ENCODE measurements at places on chromosomes 11 and 22.

- no peak for DNase-seq
These were observed 21.4 kb upstream of the ACER3 start for GRCh38 chr11:76839311-76839710.

DNA sequence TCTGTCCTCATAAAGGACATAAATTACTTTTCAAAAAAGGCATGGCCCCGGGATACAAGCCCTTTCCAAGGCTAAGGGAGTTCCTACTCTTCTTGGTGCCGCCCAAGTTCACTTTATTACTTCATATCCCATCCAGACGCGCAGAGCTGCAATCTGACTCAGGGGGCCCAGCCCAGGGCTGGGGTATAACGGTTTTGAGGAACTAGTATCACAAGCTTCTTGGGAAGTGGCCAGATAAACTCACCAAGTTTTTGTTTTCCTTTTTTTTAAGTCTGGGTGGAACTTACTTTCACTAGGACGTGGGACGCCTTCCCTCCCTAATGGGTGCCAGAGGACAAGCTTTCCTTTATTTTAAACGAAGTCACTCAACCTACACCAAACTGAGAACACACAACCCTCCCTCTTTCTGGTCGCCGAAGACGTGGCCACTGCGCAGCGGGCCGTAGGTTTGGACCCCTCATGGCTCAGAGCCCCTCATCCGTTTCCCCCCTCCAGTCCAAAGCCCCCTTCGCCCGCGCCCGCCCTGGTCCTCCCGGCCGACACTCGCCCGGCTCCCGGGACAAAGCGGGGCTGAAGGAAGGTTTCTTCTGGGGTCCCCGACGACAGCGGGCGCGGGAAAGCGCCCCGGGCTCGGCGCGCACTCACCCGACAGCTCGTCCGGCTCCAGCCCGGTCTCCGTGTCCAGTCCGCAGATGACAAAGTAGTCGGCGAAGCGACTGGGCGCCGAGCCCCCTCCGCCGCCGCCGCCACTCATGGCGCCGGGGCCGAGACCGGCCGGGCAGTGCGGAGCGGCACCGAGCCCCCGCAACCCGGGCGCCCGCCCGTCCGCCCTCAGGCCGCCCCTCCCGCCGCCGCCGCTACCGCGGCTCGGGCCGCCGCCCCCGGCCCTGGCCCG lies 587 bp downstream of the DENND5A start:
- DNase-seq = no peak

- DNase-seq = no peak
These were observed 1441.8 kb downstream of the TBC1D22A start for GRCh38 chr22:48204296-48204695.

- DNase-seq = no peak
These were observed 28.4 kb upstream of the BMAL1 start for GRCh38 chr11:13249177-13249576.

DNA sequence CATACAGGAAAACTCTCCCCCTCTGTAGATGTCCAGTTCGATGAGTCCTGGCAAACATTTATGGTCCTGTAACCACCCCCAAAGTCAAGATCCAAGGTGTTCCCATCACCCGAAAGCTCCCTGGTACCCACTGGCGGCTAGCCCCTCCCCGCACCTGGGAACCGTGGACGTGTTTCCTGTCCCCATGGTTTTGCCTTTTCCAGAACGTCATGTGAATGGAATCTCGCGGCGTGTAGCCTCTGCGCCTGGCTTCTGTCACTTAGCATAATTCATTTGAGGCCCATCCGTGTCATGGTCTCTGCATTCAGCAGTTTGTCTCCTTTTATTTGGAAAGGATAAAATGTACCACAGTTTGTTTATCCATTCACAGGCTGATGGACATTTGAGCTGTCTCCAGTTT lies 106.3 kb downstream of the KCNQ1 start:
- no peak for DNase-seq

DNA sequence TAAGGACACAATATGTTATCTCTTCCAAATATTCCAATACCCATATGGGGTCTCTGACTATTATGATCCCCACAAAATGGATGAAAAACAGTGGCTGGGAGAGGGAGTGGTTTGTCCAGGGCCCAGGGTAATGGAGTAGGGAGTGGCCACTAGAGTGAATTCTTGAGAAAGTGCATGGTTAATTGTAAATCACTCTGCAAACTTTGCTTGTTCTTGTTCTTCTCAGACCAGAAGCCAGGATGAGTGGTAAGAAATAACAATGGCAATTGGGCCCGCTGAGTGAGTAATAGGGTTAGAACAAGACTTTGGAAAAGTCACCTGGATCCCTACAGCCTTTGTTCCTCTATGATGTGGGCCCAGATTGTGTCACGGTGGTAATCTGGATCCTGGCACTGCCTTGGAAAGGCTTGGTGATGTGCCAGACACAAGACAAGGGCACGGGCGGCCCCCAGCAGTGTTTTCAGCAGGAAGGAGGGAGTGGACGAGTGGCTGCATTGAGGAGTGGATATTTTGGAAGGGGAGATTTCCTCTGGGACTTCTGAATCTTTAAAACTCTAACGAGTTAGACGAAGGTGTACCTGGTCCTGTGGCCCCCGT lies 18.2 kb upstream of the KIRREL3 start:
- DNase-seq = no peak

DNA sequence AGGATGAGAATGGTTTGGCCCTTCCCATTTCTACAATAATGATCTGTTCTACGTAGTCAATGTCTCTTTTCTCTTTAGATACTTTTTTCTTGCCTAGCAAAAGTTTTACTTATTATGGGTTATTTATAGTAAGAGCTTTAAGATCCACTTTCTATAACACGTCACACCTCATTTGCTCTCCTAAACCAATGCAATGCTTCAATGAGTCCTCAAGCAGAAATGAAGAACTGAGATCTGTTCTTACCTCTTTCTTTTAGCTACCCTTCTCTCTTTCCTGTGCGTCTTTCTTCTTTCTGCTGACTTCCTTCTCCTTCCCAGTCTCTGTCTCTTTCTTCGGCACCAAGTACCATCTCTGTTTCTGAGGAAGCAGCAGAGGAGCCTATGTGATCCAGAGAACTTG lies 61.8 kb downstream of the SNX19 start:
- no peak for DNase-seq

GRCh38 chr22:37331856-37332536 lies 49.7 kb downstream of the CYTH4 start:
- DNase-seq = no peak

DNA sequence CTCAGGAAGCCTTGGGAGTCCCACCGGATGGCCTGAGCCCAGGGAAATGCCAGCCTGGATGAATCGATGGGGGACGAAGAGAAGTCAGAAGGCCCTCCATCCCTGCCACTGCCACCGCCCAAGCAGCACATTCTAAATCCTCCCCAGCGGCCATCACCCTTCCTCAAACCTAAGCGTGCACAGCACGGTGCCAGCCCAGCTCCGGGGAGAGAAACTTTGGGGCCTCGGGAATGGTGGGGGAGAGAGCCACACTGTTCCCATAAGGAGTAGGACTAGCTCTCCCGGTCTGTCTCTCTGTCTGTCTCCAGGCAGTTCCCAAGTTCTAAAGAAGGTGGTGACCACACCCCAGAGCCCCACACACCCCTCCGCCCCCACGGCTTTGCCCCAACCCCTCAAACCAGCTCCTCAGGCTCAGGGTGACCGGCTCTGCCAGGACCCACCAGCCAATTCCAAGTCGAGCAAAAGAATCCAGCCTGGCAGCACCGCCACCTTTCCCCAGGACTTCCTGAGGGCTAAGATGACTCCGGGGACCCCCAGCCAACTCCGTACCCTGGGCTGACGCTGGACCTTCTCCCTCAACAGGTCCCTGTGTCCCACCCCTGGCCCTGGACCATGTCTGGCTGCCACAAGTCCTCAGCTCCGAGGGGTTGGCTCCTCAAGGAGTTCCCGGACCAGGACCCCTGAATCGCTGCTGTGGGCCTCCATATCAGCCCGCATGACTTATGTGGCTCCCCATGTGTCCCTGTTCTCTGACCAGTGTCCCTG lies 2.7 kb downstream of the AHNAK start:
- no peak for DNase-seq

DNA sequence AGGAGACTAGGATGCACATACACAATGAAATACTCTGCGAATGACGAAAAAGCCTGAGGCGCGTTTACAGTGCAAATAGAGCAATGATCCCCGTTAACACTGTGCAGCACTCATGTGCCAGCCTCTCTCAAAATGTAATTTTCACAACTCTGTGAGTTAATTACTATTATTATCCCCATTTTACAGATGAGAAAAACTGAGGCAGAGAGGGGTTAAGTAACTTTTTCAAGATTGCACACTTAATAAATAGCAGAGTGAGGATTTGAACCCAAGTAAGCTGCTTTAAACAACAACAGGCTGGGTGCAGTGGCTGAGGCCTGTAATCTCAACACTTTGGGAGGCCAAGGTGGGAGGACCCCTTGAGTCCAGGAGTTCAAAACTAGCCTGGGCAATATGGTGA lies 21.6 kb upstream of the SYT12 start:
- no peak for DNase-seq
